ENCODE measurements at places on chromosomes 6 and 20.
A peak's percentile ranks its signal among the peaks of the same experiment; 100 is the strongest.

DNA sequence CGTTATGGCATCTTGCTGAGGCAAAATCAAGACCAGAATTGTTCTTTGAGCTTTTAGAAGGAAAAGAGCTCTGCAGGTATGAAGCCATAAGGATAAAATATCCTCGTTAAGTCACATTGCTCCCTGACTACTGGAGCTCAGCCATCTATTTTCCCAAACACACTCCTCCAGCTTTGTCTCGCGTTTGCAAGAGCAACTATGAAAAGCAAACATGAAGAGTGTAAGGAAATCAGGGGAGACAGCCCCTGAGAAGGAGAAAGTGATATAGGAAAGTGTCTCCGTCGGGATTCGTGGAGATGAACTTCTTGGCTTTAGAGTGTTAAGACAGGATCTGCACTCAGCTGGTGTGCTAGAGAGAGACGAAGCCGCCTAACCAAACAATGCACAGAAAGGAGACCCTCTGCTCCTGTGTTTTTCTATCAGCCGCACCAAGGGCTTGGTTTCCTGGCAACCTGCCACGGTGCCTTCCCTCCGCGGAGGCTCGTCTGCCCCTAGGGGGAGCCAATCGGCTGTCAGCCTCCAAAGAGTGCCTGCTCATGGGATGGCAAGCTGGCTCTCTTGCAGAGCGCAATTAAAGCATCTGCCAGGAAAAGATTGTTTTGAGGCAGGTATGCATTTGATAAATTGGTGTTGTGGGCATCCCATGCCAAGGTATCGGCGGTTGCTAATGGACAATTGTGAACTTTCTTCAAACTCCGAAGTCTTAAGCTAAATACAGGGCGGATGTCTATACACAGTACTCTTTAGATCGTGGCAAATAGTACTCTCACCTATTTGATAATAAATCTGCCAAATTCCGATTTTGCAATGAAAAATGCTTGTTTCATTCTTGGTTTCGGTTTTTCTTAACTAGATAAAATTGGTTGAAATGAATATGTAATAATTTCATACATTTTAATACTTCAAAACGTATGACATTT, 603.2 kb downstream of the RNF144B start:
- peak; percentile 60 for DNase-seq

DNA sequence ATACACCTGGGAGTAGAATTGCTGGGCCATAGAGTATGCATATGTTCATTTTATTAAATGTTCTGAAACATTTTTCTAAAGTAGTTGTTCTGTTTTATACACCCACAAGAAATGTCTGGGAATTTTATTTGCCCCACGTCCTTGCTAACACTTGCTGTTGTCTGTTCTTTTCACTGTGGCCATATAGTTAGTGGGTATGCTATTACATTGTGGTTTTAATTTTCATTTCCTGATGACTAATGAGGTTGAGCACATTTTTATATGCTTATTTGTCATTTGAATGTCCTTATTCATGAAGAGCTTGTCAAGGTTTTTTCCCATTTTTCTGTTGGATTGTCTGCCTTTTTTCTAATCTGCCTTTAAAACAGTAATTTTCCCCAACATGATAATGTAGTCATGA, 41.5 kb upstream of the TGM3 start:
- no peak for DNase-seq

DNA sequence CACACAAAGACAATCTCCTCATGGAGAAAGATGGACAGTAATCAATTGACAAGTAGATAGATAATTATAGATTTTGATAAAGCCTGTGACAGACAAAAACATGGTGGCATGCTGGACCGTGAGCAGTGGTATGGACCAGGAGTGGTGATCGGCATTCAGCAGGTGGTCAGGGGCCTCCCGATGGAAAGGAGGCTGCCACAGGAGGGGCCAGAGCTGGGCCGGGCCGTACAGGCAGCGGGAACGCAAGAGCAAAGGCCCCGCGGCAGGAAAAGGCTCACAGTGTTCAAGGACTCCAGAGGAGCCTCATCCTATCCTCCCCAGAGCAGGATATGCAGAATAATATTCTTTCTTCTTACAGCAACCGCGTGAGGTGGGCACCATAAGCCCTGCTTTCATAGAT, 123.7 kb downstream of the EYA2 start:
- no peak for DNase-seq

DNA sequence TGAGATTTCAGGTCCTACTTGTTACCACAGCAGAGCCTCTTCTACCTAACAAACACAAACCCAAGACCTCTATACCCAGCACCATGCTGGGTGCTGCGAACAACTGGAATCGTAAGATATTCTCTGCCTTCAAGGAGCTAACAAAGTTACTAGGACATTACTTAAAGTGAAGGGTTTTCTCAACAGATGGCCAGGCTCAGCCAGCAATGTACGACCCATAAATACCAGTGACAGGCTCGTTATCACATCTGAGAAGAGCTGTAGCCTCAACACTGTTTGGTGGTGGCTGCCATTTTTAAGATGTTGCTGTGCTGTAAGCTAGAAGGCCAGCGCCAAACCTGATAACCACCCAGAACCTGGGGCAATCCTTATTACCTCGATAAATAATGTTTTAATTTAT, 406.5 kb downstream of the KIF16B start:
- DNase-seq: no peak

DNA sequence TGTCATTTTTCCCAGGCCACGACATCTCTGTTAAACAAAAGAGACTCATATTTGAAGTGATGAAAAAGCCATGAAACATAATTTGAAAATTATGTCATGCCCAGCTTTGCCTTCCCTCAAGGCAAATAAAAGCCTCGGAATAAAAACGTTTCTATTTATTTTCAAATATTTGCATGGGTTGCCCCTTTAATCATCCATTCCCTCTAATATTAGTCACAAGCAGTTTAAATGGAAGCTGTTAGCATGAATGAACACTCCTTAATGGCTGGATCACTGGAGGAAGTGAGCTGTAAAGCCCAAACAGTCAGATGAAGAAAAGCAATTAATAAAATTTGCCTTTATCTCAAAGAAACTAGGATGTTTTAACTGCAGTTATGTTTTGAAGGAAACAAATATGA, 69.3 kb upstream of the STMND1 start:
- DNase-seq: peak; percentile 42

DNA sequence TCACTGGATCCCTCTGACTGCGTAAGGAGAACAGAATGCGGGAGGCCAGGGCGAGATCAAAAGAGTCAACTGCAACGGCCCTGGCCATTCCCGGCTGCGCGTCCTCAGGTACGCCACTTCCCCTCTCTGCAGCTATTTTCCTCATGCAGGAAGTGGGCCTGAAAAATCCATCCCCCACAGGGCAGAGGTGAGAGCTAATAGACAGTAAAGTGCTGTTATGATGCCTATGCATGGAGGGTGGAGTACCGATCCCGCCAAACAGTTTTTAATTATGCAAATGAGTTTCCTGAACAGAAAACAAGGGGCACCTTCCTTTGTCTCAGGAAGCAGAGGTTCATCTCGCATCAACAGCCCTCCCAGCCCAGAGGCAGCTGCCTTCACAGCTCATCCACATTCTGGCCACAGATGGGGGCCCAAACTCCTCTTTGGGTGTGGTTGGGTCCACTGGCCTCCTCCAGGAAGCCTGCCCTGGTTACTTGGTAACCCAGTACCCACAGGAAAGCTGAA, 9.3 kb downstream of the PREX1 start:
- no peak for DNase-seq

- no peak for DNase-seq
Observed at GRCh38 chr6:55082021-55082420, 92.3 kb upstream of the HCRTR2 start.

GRCh38 chr20:5400164-5400762, 83.5 kb upstream of the PROKR2 start:
- peak; percentile 13 for DNase-seq

DNA sequence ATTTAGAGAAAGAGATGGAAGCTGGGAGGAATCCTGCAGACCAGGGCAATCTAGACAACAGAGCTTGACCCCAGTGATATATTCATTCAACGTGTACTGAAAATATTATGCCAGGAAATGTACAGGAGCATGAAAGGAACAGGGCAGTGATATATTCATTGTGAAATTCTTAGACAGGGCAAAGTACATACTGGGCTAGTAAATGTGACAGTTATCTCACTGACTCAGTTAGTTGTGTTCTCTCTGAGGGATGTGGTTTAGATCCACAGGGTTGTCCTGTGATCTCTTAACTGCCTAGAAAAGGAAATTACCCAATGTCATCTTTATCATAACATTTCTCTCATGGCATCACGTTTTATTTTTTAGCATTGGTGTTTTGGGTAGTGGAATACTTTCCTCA, 891.3 kb downstream of the EYS start:
- DNase-seq: no peak

GRCh38 chr6:112038268-112038667, 15.6 kb upstream of the CCN6 start:
- peak; percentile 14 for DNase-seq

GRCh38 chr20:5160882-5161281, 34.1 kb downstream of the CDS2 start:
- no peak for DNase-seq

DNA sequence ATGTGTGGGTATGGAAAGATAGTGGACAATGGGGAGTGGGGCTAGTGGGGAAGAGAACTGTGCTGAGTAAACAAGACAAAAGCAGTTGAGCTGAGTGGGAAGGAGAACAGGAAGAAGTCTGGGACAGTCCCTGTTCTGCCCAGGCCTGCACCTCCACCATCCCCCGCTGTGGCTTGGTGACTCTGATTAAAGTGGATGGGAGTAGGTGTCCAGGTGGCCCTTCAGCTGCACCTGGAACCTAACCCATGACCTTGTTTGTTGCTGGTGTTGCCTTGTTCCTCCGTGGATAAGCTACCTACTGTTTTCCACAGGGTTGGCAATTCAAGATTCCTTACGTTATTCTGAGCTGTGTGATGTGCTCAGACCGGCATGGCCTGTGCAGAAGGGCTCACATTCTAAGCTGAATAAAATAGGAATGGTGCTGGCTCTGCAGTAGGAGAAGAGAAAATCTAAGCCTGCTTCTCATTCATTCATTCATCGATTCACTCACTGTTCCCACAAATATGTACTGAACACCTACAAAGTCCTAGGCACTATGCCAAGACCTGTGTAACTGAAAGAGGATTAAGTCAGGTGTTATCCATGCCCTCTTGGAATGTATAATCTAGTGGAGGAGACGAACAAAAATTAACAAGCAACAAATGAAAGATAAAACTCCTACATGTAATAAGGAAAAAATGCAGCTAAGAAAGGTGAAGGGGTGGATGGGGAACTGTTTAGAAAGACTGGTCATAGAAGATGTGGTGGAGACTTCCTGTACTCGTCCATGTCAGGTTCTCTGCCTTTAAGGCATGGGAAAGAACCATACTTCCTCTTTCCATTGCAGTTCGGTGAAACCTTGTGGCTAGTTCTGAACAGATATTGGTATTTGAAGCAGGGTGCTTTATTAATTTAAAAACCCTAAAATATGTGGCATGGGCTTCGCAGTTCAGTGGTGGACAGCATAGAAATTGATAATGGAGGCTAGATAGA, 10.1 kb upstream of the CALHM6 start:
- DNase-seq: no peak

DNA sequence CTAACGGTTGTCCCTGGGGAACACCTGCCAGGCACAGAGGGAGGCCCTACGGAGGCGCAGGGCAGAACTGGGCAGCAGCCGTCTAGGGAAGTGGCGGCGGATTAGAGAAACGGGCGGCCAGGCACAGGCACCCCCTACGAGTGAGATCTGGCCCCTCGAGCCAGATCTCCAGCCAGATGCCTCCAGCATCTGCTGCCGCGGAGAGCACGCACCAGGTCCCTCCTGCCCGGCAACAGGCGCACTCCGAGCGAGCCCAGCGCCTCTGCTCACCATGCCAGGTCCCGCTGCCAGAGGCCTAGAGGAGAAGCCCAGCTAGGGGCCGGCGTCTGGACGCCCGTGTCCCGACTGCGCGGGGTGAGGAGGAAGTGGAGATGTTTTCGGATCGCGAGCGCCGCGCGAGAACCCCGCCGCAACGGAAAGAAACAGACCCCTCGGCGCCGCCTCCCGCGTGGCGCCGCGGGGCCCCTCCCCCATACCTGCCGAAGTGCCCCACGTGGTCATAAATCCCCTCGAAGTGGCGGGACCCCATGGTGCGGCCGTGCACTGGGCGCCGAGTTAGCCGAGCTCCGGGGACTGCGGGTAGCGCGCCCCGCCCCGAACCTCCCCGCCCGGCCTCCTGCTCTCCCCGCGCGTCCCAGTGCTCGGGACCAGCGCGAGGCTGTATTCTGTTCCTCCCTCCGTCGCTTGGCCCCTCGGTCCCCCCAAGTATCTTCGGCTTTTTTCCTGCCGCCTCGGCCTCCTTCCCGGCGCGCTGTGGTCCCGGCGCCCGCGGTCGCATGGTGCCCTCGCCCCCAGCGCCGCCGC, at the start of gene SLC22A16:
Gene SLC22A16 (minus strand): TSS at position 568 of the 804 bp plus-strand sequence. CDS start 39 bp downstream, at position 529.
- peak; percentile 35 for DNase-seq

DNA sequence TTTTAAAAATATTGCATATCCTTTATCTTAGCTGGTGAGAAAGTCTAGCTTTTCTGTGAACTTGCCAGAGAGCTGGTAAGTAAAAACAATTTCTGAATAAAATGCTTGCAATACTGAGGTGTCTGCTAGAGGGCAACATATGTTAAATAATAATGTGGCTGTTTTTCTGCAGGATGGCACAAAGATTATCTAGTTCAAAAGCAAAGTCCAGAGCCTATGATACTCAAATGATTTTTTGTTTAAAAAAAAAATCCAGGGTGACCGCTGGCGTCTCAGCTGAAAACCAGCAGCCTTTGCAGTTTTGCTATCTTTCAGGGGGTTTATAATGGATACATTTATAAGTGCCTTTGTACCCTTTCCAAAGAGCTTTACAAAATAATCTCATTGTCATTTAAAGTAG, 194.9 kb downstream of the PHACTR1 start:
- peak; percentile 67 for DNase-seq

- no peak for DNase-seq
Observed at GRCh38 chr20:3692706-3693294, 11.0 kb upstream of the ADAM33 start.

GRCh38 chr20:11790046-11790445, 127.6 kb upstream of the BTBD3 start:
- DNase-seq: no peak

DNA sequence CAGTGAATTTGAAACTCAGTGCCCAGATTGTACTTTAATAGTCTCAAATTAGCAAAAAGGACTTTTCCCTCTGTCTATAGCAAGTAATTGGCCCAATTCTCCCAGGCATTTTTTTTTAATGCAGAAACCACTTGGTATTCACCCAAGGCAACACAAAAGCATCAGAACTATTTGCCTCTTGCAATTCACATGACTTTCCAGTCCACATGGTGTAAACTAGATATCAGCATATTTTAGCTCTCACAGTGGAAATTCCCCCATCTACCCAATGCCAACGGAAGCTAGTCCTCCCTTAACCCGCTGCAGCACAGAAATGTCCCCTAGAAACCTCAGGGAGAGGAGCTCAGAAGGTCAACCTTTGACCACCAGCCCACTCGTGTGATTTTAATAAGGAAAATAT, 103.4 kb upstream of the CDYL start:
- peak; percentile 75 for DNase-seq

GRCh38 chr6:7765575-7766325, 39.9 kb downstream of the BMP6 start:
- DNase-seq: peak; percentile 66

- no peak for DNase-seq
Observed at GRCh38 chr6:169042061-169042460, 211.6 kb downstream of the THBS2 start.

GRCh38 chr6:41200901-41201763, at the start of gene TREML2:
TSS of gene TREML2 (minus strand) at chr6:41201149. CDS start at chr6:41201008, 141 bp downstream.
- DNase-seq: no peak

- DNase-seq: no peak
Observed at GRCh38 chr6:163539101-163539762, 124.7 kb downstream of the QKI start.
